Fibroblast of skin of right quadriceps (primary cell): ENCODE measurements at places on chromosomes 6 and 20.

DNA sequence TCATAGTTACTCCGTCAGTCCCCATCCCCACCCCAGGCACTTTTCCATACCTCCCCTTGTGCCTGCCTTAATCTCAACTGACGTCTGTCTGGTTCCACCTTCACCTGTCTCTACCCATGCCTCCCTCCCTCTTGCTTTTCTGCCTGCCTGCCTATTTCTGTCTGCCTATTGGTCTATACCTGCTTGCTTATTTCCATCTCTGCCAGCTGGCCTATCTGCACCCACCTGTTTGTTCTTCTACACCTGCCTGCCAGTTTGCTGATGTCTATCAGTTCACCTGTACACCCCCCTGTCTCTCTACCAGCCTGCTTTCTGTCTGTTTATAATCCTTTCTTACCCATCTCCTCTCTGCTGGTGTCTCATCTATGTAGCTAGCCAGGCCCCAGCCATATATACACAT is 87.5 kb downstream of the RALGAPA2 start:
- no peak for DNase-seq

DNA sequence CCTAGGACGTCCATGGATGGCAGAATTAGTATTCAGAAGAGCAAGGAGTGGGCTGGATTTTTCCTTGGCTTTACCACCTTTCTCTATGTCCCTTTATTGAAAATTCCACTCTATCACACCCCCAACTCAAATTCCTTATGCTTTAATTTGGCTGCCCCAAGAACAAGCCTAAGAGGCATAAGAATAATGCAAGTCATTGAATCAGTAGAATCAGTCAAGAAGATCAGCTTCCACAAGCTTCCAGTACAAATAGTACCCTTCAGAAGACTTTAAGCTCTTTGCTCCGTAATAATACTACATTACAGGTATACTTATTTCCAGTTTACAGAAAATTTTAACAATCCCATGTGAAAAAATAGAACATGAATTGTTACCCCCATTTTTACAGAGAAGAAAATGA is 51.0 kb upstream of the SNAP25 start:
- no peak for DNase-seq

DNA sequence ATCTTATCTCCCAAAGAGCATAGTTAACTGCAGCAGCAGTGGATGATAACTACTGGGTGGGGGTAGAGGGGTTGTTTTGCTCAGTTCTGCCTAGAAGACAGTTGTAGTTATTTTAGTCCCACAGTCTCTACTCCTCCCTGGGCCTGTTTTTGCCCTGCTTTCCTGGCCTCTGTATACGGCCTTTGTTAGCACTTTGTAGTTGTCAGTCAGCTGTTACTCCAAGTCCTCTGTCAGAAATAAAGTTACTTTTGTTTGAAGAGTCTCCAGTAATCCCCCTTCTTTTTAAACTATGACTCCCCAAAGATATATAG is 113.9 kb downstream of the SLC16A10 start:
- no peak for DNase-seq

DNA sequence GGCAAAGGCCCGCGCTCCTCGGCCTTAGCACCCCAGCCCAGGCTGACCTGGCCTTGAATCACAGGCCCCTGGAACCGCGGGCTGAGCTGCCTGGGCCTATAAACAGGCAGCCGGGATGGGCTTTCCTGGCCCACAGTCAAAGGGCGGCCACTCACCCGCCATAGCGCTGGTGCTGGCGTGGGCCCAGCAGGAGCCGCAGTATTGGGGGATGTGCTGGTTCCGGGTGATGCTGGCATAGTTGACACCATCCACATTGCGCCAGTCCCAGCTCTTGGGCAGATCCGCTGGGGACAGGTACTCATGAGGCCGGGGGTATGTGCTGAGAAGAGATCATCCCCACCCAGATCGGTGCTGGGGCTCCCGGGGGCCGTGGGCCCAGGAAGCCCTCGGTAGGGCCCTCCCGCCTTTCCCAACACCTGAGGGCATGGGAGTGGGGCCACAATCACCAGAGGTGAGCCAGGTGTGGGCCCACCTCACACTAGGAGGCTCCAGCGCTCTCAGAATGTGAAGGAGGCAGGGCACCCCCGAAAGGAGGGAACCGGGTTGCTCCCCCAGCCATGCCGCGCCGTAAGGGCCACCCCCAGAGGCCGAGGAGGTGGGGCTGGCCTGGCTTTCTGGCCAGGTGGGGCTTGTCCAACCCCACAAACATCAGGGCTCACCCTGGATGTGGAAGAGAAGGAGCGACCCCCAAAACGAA is 739 bp downstream of the CTSZ start:
- no peak for DNase-seq

GRCh38 chr6:130026859-130027258 is 8.5 kb downstream of the L3MBTL3 start:
- DNase-seq: peak; percentile 43

GRCh38 chr6:10031617-10032016 is 383.3 kb downstream of the TFAP2A start:
- no peak for DNase-seq

DNA sequence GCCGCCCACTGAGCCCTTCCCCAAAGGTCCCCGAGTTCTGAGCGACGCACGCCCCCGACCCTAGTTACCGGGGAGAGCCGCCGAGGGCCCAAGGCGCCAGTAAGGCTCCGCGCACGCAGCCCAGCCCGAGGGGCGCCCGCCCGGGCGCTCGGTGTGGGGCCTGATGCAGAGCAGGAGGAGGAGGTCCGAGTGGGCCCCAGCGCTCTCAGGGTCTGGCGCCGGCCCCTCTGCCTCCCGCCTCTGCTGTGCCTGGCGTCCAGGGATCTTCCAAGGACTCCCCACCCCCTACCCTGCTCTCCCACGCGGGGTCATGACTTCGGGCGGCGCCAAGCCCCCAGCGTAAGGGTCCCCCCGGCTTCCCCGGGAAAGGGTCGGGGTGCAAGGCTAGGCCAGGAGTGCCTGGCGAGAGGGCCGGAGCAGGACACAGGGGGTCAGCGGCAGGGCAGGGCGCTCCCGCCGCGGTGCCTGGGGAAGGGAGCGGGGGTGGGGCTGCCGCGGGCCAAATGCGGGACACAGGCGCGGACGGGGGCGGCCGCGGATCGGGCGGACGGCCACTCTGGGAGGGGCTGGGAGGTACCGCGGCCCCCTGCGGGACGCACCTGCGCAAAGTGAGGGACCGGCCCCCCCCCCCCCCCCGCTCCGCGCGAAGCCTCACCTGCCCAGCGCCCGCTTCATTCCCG is 637 bp downstream of the ABHD12 start:
- DNase-seq: no peak

DNA sequence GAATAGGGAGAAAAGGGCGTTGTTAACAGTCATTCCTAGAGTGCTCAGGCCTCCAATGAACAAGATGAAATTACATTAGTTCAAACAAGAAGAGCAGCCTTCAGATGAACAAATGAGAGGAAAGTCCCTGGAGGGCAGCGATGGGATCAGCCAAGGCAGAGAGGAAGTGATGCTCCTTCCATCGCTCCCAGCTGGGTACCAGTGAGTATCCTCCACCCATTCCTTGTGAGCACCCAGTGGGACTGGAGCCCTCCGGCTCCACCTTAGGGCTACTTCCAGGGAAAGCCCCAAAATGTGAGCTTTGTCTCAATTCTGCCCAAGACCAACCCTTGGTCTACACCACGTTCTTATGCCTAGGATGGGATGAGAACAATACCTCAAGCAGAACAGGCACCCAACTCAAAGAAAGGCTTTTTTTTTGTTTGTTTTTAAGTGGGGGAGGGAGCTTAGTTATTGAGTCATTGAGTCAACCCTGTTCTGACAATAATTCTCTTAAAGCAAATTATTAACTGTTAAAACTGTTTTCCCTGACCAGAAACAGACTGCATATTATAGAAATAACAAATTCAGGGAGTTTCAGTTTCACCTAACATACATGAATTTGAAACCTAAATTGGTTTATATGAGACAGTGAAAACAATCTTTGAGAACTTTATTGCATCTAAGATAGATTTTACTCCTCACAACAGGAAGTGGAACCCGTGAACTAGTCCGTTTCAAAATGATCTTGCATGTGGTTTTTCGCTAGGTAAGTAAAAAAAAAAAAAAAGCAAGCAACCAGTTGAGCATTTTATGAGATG is 106.9 kb downstream of the IPCEF1 start:
- DNase-seq: no peak

DNA sequence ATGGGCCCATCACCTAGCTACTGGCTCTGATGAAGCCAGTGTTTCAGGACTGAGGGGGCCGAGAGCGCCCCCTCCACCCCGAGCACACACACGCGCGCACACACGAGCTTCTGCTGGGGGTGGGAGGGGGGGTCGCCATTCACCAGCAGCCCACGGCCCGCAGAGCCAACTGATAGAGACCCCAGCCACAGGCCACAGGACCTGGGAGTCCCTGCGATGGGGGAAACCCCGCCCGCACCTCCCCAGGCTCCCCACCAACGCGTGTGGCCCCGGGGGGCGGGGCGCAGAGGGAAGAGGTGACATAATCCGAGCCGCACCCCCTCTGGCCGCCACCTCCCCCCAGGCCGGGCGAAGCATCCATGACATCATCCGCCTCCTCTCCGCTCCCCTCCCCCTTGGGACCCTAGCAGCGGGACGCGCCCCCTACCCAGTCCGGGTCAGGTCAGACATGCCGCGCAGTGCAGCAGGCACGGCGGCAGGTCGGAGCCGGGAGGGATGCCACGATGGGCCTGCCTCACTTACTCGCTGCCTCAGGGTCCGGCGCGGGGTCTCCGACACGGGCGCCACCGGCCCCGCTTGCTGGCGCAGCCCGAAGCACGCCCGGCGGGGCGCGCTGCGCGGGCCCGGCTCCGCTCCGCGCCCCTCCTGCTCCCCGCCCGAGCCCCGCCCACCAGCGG is at the start of gene LZTS3:
LZTS3 (minus strand) TSS at position 617 of the 677 bp plus-strand sequence. CDS start 6,386 bp downstream, outside the sequence.
- DNase-seq: peak; percentile 59

DNA sequence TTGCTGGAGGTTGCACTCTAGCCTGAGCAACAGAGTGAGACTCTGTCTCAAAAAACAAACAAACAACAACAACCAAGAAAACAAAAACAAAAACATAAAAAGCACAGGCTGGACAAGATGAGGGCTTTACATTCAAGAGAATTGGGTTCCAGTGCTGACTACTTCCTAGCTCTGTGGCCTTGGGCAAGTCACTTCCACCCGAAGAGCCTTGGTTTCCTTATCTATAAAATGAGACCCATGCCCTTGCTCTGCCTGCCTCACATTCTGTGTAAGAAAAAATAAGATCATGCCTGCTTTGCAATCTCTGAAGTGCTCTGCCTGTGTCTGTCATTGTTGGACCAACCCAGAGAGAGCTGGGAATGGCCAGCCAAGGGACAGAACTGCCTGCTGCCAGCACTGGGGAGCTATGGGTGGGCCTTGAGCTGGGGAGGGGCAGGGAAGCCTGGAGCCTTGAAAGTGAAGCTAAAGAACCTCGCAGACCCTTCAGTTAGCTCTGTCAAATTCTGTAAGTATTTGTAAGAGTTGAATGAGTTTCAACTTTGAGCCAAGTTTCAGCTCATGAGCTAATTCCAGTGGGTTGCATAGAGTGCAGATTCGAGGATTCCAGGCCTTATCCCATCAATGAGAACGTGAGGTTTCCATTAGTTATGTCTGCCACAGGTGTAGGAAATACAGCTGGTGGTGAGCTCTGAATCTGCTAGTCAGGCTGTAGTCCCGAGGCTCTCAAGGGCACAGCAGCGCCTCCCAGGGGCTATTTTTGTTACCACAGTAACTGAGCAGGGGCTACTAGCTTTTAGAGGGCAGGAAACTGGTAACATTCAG is 93.2 kb downstream of the DLGAP4 start:
- no peak for DNase-seq

- DNase-seq: no peak
Measured at GRCh38 chr20:52204136-52204535, 12.6 kb upstream of the ZFP64 start.

GRCh38 chr20:47796971-47797370 is 11.7 kb upstream of the SULF2 start:
- DNase-seq: no peak

GRCh38 chr6:31243508-31243907 is 28.4 kb downstream of the HLA-C start:
- DNase-seq: no peak

GRCh38 chr6:37303091-37303660 is 45.2 kb upstream of the TMEM217 start:
- DNase-seq: no peak

GRCh38 chr6:4941782-4942672 is 61.8 kb downstream of the RPP40 start:
- DNase-seq: peak; percentile 98

- no peak for DNase-seq
Measured at GRCh38 chr6:52180787-52181558, 5.2 kb upstream of the IL17A start.

DNA sequence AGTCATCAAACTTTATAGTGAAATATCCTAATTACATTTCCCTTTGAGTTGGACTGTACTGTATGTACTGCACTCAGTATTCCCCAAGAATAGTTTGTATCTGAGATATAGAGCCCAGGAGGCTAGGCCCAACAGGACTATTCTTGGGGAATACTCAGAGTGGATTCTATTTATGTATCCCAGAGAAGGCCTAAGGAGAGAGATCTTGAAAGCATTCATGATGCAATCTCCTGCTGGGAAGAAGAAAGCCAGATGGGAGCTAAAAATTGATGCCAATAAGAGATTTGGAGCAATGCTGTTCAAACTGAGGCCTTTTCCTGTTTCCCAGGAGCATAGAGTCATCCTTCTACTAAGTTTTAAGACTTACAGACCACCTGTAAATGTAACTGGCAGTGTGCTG is 452.1 kb upstream of the PLCB4 start:
- peak; percentile 53 for DNase-seq

- peak; percentile 27 for DNase-seq
Measured at GRCh38 chr20:53617791-53618489, 24.3 kb upstream of the ZNF217 start.

DNA sequence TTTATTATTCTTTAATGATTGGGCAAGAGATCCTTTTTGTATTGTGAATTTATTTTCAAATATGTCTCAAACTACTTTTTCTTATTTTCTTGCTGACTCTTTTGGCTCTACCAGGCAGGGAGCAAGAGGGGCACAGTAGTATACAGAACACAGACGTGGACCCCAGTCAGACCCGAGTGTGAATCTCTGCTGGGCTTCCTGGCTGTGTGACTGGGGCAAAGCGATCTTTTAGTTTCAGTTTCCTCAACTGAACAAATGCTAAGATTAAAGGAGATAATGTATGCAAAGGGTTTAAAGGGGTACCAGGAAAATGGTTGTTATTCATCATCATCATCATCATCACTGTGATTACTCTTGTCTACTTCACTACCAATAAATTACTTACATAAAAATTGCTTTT is 317.5 kb downstream of the HIVEP2 start:
- DNase-seq: no peak

DNA sequence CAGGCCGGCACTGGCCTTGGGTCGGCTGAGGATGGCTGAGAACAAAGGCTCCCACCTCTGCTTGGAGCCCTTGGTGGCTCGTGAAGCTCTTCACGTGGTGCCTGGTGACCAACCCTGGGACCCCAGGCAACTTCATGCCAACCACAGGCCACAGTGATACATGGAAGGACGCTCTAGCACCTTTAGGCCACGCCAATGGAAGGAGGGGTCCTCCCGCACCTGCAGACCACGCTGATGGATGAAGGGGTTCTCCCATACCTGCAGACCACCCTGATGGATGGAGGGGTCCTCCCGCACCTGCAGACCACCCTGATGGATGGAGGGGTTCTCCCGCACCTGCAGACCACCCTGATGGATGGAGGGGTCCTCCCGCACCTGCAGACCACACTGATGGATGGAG is 62.5 kb downstream of the ERMARD start:
- DNase-seq: no peak

- no peak for DNase-seq
Measured at GRCh38 chr20:48818481-48818987, 9.3 kb downstream of the PREX1 start.
